ENCODE measurements at places on chromosomes 5 and 9. TPM values are rescaled to one million over a fixed set of nuclear protein-coding genes. Genes with fewer than 3 reads are reported as not detected.
A peak's percentile ranks its signal among the peaks of the same experiment; 100 is the strongest.

DNA sequence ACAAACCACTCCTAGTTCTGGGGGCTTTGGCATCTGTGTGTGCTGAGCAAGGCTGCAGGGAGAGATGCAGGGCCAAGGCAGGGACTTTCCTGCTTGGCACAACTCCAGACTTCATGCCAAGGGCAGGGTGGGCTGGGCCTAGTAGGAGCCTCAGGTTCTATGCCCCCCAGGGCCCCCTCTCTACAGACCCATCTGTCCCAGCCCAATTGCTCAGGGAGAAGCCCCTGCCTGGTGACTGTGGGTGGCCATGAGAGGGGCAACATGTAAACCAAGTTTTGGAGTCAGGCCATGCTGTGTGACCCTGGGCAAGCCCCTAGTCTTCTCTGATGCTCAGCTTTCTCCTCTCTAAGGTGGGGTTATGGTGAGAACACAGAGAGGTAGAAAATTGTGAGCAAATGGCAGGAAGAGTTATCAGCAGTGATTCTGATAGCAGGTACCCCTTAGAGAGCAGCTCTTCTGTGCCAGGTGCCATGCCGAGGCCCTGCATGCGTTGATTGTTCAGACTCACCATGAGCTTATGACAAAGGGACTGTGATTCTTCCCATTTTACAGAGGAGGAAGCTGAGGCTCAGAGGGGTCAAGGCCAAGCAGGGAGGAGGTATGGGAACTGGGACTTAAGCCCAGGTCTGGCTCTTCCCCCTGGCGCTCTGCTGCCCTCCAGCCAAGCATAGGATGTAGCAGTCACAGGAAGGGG is 5.2 kb downstream of the OLFML2A start:
- H3K4me1 ChIP-seq = no peaks in the 10 kb centered on the region
- peak; percentile 12 for DNase-seq
- no peaks in the 10 kb centered on the region for H3K36me3 ChIP-seq
- H3K4me3 ChIP-seq = no peak overlapping the region

DNA sequence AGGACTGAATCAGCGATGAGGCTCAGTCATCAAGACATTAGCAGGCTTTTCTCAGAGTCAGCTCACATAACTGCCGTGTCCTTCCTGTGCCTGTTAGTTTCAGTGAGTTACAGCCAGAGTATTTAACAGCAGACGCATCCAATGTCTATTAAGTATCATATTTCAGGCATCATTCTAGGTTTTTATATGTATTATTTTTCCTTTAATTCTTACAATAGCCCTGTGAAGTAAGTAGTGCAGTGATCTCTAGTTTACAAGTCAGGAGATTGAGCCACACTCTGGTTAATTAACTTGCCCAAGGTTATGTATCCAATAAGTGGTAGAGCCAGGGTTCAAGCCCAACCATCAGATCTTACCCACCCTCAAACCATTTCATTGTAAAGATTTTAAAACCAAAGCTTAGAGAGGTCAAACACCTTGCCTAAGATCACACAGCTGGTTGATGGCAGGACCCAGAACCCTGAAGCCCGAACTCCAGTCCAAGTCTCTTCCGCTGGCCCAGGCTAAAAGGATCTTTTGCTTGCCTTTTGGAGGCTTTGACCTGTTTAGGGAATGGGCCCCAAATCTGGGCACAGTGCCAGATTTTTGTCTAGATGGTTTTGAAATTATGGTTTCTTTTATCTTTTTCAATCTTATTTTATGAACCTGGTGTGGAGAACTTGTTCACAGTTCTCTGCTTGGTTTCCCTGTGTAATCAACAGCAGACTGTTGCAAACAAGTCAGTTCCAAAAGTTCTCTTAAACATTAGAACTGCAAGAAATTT is 261.2 kb upstream of the CLINT1 start:
- no peak for DNase-seq
- H3K4me3 ChIP-seq = no peak overlapping the region
- H3K27me3 ChIP-seq = peaks cover 24% of the 10 kb centered on the region
- H3K4me1 ChIP-seq = no peaks in the 10 kb centered on the region
- no peaks in the 10 kb centered on the region for H3K36me3 ChIP-seq
- H3K27ac ChIP-seq = no peak overlapping the region

DNA sequence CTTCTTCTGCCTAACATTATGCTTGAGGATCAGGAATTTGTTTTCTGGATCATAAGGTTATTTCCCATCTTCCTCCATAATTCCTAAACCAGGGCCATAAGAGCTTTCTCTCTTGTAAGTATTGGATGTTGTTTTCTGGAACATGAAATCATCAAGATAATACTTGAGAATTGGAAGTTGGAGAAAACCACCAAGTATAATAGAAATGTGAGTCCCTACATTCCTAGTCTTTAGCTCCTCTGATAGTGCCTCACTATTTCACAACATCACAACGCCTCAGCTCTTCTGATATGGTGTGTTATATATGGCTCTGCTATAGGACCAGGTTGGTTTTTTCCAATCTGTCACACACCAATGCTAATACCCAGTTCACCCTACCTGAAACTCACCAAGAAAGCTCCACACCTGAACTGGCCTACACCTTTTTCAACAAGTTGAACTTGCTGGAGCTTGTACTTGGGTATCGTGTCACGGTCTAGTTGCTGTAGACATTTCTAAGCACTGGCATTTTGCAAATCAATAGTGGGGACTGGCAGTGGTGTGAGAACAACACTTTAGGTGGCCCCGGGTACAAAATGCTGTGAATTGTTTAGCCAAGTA is 141.1 kb downstream of the ACTBL2 start:
- no peak for DNase-seq
- no peak overlapping the region for H3K4me3 ChIP-seq
- peaks cover 2% of the 10 kb centered on the region for H3K27me3 ChIP-seq
- no peak overlapping the region for H3K27ac ChIP-seq

Gene PCDHGA4
- 0.08 TPM for total RNA-seq

- H3K4me3 ChIP-seq = no peak overlapping the region
- H3K27ac ChIP-seq = no peak overlapping the region
- H3K4me1 ChIP-seq = no peaks in the 10 kb centered on the region
- H3K27me3 ChIP-seq = no peaks in the 10 kb centered on the region
Measured at GRCh38 chr5:153544706-153545105, 54.2 kb downstream of the GRIA1 start.

DNA sequence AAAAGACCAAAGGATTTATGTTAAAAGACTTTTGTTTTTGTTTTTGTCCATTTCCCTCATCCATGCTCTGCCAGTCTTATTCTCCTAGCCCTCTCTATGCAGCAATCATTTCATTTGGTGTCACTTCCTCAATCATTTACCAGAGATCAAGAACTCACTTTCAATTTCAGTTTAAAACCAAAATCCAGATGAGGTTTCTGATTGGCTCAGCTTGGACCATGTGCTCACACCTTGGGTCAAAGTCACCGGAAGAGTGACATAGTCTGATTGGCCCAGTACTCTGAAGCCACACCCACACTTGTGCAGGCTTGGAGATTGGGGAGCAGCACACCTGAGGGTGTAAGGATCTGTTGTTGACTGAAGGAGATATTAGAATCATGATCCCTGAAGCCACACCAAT is 79.6 kb downstream of the TLR4 start:
- H3K4me3 ChIP-seq = no peak overlapping the region
- DNase-seq = peak; percentile 54
- peaks cover 5% of the 10 kb centered on the region for H3K27me3 ChIP-seq
- peaks cover 14% of the 10 kb centered on the region for H3K4me1 ChIP-seq
- H3K36me3 ChIP-seq = no peaks in the 10 kb centered on the region

DNA sequence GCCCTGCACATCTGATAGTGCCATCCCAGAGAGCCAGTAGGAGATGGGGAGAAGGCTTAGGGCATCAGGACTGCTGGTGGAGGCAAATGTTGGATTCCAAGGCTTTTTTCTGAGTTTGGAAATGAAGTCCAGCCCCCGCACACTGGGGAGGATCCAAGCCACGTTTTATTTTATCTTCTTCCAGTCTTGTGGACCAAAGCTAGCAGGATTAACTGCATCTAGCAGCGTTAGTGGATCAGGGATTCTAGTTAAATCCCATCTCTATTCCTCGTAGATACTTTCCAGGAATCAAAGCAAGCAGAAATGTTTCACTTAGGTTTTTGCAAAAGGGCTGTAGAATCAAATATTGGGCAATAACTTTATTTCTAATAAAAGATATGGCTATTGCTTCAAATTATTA is 114.7 kb upstream of the OR13F1 start:
- no peaks in the 10 kb centered on the region for H3K4me1 ChIP-seq
- no peaks in the 10 kb centered on the region for H3K36me3 ChIP-seq
- no peak overlapping the region for H3K27ac ChIP-seq
- H3K27me3 ChIP-seq = no peaks in the 10 kb centered on the region
- DNase-seq = no peak

DNA sequence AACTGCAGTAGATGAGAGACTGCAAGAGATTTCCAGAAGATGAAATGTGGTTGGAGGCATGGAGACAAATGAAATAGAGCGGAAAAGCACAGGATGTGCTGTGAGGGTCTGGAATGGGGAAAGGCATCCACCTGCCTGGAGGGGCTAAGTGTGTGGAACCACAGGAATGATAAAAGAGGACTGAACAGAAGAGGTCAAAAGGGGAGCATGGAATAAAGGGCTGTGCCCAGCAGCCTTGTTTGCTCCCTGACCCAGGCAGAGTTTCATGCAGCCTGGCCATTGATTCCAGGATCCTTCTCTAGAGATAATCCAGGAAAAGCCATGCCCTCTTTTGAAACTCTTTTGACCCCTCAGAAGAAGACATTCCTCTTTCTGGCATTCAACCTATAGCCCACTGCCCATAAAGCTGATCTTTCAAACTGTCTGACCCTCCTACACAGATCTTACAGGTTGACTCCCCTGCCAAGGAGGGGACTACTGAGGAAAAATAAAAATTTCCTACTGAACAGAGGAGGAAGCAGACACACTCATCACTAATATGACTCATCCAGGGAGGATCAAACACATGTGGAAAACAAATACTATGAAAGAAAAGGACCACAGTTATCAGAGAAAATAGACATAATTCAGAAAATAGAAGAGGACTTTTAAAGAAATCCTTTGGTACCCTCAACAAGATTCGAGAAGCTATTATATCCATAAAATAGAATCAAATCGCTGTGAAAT is 273.5 kb upstream of the PCSK5 start:
- no peak overlapping the region for H3K4me3 ChIP-seq
- no peaks in the 10 kb centered on the region for H3K4me1 ChIP-seq
- no peaks in the 10 kb centered on the region for H3K27me3 ChIP-seq
- no peak overlapping the region for H3K27ac ChIP-seq

DNA sequence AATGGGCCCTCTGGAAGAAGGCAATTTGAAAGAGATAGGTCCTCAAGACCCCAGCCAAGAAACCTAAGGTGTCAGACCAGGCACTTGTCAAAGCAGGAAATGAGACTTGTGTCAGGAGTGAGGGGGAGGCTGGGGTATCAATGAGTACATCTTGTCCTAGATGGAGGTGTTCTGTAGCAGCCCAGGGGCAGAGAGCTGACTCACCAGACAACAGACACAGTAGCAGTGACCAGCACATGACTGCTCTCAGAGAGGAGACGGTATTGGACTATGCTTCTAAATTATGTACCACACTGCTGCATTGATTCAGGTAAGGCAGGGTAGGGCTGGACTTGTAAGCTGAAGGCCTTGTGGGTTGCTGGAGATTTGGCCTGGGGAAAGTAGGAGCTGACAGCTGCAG is 551.2 kb upstream of the KLF4 start:
- H3K27me3 ChIP-seq = no peaks in the 10 kb centered on the region
- H3K4me3 ChIP-seq = no peak overlapping the region
- no peaks in the 10 kb centered on the region for H3K4me1 ChIP-seq

DNA sequence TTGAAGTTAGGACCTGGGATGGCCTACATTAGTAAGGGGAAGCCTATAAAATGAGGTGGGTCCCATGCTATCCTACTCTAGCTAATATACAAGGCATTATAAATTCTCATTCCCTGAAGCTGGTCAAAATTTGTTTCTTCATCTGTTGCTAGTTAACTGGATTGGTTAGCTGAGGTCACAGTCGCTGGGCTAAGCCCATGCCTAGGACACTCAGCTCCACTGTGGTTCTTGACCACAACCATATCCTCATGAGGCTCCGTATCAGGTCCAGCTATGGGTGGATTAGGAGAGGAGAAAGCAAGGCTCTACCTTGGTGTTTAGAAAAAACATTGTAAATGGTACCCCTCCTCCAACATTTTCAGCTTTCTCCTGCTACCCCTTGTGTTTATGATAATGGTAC is 52.8 kb upstream of the RAI14 start:
- H3K4me3 ChIP-seq = no peak overlapping the region
- no peaks in the 10 kb centered on the region for H3K4me1 ChIP-seq
- H3K27me3 ChIP-seq = no peaks in the 10 kb centered on the region
- no peaks in the 10 kb centered on the region for H3K36me3 ChIP-seq
- H3K27ac ChIP-seq = no peak overlapping the region

DNA sequence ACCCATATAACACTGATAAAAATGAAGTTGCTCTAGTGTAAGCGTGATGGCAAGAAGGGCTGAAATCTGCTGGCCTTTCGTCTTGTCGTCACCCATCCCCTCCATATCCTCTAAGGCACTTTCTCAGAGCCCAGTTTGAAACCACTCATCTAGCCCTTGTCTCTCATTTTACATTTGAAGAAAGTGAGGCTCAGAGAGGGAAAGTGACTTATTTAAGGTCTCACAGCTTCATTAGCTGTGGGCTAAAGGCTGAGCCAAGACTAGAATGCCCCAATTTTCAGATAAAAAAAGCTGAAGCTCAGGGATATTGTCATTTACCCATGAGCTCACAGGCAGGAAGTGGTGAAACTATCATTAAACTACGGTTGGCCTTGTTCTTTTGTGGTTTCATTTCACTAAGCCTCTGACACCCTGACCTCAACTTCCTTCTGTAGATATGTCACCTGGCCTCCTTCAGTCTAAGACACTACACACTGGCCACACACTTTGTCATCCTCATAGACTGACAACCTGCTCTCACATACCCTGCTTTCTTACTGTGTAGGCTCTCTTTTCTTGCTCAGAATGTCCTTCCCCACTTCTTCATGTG is 176.7 kb upstream of the DMAC1 start:
- peak overlapping the region; percentile 84 for H3K27ac ChIP-seq
- peak; percentile 72 for DNase-seq
- no peaks in the 10 kb centered on the region for H3K36me3 ChIP-seq

GRCh38 chr5:74848553-74849025 is 17.6 kb downstream of the FAM169A start:
- no peaks in the 10 kb centered on the region for H3K27me3 ChIP-seq
- peaks cover 14% of the 10 kb centered on the region for H3K4me1 ChIP-seq
- H3K27ac ChIP-seq = no peak overlapping the region
- DNase-seq = no peak
- no peaks in the 10 kb centered on the region for H3K36me3 ChIP-seq
- no peak overlapping the region for H3K4me3 ChIP-seq

GRCh38 chr5:30040488-30041118 is 1152.9 kb upstream of the CDH6 start:
- DNase-seq = no peak
- no peaks in the 10 kb centered on the region for H3K4me1 ChIP-seq
- no peaks in the 10 kb centered on the region for H3K36me3 ChIP-seq
- H3K27me3 ChIP-seq = no peaks in the 10 kb centered on the region
- no peak overlapping the region for H3K4me3 ChIP-seq
